ENCODE measurements at places on chromosomes 1 and 21.
A peak's percentile ranks its signal among the peaks of the same experiment; 100 is the strongest.

- DNase-seq = no peak
These were observed 11.2 kb upstream of the LORICRIN start for GRCh38 chr1:153248176-153248879.

- DNase-seq = no peak
These were observed 13.1 kb downstream of the ZP4 start for GRCh38 chr1:237877631-237878030.

- DNase-seq = peak; percentile 58
These were observed 215.5 kb downstream of the KCNJ6 start for GRCh38 chr21:37700641-37701202.

DNA sequence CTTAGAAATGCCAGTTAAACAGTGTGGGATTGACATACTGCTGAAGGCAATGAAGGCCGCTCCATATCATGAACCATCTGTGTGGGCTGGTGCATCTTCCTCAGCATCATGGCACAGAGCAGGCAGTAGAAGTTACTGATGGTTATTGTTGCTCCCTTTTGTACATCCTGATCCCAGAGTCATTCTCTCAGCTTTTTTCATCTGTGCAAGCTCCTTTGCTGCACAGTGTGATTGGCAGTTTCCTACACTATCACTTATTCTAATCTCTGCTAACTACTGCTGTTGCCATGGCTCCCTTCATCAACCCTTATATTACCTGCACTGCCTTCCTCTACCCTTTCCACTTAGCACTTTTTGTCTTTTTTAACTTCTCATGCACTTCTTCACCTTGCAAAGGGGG lies 16.2 kb downstream of the RGS13 start:
- DNase-seq = no peak

DNA sequence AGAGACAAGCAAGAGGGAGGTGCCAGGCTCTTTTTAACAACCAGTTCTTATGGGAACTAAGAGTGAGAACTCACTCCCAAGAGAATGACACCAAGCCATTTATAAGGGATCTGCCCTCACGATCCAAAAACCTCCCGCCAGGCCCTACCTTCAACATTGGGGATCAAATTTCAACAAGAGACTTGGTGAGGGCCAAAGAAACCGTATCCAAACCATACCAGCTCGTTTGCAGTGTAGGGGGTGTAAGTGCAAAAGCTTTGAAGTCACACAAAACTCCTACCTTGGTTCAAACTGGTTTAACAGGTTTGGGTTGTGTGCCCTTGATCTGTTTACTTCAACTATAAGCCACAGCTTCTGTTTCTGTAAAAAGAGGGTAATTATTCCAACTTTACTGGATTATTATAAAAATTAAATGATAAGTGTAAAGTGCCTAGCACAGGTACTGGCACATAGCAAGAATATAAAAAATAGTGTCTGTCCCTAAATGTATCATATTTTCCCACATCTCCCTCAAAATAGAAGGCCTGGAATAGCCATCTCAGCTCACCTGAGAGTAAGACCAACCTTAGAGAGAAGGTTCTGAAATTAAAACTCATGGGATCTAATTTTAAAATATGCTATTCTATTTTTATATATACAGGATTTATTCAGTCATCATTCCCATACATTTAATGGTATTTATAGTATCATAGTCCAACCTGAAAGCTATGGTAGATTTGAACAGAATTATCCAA lies 7.0 kb upstream of the USP25 start:
- DNase-seq = no peak

- DNase-seq = no peak
These were observed 7.4 kb downstream of the AZIN2 start for GRCh38 chr1:33088119-33088906.

- no peak for DNase-seq
These were observed 17.4 kb downstream of the TFAP2E start for GRCh38 chr1:35590476-35591040.

DNA sequence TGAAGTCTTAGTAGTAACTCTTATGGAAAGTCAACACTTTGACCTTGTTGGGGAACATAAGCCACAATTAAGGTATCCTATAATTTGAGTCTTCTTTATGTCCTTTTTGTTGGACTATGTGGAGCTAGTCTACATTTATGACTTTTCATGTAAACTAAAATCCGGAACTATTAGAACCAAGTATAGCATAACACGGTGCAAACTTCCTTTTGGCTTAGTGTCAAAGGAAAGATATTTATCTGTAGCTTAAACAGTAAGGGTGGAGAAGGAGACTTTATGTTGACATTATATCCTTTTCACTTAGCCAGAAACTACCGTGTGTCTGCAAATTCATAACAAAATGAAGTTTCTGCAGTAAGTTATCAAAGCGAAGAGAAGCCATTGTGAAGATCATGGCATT lies 7.3 kb downstream of the UAP1 start:
- DNase-seq = no peak

DNA sequence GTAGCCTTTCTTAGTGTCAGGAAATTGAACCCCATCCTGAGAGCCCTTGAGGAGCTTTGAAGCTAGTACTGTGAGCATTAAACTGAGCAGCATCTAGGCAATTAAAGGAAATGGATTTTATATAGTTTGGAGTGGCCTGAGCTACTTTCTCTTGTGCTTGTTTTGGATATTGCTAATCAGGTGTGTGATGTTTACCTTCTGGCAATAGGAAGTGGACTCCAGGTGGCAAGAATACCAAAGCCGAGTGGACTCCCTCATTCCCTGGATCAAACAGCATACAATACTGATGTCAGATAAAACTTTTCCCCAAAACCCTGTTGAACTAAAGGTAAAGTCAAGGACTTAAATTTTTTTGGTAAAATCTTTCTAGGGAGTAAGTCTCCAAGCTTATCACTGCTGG lies 79.4 kb downstream of the MACF1 start:
- DNase-seq = no peak

- peak; percentile 31 for DNase-seq
These were observed 31.9 kb downstream of the OTUD7B start for GRCh38 chr1:149978547-149979023.

DNA sequence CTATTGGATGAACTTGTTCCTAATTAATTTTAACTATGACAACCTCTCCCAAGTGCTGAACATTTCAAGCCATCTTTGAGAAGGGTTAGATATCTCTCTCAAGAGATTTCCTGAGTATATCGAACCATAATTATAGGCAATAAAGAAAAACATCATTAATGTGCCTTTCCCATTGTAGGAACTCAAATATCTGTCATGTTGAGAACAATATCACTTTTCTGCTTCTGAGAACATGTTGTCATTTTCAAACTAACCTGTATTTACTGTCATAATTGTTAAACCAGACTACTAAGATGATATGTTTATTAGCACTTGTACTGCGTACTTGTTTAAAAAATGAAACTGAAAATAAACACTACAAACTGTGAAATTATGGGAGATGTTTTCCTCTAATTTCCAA lies 4.3 kb downstream of the EPS15 start:
- no peak for DNase-seq

DNA sequence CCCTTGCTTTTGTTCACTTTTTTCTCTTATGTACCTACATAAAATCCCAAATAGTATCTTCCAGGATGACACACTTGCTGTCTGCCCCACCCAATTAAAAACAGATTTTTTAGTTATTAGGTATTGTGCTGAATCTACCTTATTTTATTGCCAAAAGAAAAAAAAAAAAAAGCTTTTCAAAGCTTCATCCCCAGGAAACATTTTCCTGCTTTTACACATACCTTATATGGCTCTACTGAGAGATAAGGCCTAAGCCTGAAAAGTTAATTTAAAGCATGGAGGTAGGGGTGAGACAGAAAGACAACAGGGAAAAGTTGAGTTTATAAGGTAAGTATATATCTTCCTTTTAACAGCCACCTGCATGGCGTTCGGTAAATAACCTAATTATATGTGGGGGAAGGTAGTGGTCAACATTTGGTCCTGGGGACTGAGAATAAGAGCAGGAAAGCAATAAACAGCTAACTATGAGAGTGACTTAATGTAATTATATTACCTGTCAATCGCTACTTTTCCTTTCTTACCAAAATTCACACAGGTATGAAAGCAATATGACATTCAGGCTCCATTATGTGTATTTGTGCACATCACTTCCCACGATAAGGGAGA lies 54.6 kb upstream of the BOLA1 start:
- no peak for DNase-seq

DNA sequence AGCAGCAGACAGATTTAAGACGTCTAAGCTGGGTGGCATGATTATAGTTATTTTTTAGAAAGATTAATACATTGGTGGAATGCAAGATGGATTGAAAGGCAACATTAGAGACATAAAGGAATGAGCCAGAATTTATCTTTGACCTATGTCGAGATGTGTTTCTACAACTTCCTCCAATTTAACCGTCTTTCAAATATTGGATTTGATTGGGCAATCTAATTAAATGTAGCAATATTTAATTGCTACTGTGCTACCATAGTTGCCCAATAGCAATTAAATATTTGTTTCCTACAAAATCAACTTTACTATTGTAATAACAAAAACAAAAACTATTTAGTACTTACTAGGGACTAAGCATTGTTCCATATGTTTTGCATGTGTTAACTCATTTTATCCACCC lies 30.4 kb upstream of the CYP4A22 start:
- DNase-seq = no peak

GRCh38 chr1:114353262-114353661 lies 157.7 kb downstream of the TRIM33 start:
- DNase-seq = peak; percentile 74

- no peak for DNase-seq
These were observed 1.9 kb downstream of the LY9 start for GRCh38 chr1:160797861-160798273.

DNA sequence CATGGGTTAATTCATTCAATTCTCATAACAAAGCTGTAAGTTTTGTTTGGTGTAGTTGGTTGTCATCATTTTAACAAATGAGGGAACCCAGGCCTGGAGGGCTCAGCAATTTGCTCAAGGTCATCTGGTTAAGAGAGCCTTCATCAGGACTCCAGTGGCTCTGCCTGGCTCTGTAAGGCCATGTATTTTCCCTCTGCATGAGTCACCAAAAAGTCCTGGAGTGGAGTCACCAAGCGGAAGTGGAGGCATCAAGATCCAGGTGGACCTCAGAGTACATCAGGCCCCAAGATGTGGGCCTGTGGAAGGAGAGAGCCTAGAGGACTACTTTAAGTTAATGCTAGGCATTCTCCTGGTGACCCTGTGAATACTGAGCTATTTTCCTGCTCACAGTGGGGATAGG lies 30.0 kb upstream of the RBM15 start:
- no peak for DNase-seq

DNA sequence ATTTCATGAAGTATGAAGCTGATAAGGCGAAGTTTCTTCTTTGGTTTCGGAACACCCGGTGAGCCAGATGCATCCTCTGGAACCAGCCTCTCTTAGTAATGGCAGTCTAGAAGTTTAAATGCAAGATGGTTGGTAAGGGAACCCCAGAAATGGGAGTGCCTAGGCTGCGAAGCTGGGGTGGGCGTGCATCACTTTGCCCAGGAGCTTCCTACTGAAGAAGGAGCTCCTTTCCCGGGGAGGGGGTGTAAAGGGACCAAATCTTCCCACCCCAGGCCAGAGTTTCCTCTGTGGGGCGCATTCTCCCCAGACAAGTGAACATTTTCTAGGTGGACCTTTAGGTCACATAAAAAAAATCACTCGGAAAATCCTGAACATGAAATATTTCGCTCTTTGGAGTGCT lies 4.4 kb downstream of the TFF2 start:
- DNase-seq = no peak

GRCh38 chr1:29675481-29676263 lies 439.4 kb downstream of the PTPRU start:
- no peak for DNase-seq

DNA sequence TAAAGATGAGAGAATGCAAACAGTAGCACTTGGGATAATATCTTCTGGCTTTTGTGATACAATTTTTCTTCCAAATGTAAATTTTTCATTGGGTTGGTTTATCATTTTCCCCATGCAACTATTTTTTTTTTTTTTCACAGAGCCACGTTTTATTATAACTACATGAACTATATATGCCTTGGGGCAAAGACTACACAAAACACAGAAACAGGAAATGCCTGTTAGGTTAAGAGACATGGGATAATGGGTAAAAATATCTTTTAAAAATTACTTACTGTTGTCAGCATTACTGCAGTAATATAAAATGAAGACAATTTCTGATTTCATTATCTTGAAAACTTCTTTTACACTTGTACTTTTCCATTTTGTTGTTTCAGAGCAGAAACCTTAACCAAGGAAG lies 74.6 kb downstream of the DISP1 start:
- DNase-seq = no peak

GRCh38 chr1:66438501-66438900 lies 95.5 kb upstream of the SGIP1 start:
- DNase-seq = no peak

- peak; percentile 79 for DNase-seq
These were observed 42.4 kb upstream of the ROR1 start for GRCh38 chr1:63731117-63732043.

DNA sequence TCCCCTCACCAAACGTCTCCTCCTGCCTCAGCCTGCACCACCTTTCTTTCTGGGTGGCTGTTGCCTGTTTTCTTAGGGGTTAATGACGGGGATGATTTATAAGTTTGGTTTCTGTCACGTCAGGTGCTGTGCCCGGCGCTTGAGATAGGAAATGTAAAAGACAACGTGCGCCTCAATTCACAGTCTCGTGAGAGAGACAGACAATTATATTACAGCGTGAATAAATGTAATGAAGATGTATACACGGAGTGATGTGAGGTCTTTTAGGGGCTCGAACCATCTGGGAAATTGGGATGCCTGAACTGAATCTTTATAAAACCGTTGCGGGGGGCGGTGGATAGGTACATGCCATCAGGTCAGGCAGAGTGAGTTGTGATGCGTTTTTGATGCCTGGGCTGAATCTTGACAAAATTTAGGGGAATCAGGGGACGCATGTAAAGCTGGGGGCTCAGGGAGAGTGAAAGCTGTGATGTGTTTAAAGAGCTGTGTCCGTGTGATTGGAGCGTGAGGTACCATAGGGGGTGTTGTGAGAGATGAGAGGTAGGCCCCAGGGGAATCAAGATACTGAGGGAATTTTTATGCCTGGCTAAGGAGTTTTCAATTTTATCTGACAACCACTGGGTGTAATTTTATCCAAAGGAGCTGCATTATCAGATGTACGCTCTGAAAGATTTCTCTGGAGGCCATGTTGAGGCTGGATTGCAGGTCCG lies 831 bp downstream of the TIPRL start:
- peak; percentile 18 for DNase-seq

All from urothelium cell line (cell line).